ENCODE measurements at places on chromosomes 16 and 17.

DNA sequence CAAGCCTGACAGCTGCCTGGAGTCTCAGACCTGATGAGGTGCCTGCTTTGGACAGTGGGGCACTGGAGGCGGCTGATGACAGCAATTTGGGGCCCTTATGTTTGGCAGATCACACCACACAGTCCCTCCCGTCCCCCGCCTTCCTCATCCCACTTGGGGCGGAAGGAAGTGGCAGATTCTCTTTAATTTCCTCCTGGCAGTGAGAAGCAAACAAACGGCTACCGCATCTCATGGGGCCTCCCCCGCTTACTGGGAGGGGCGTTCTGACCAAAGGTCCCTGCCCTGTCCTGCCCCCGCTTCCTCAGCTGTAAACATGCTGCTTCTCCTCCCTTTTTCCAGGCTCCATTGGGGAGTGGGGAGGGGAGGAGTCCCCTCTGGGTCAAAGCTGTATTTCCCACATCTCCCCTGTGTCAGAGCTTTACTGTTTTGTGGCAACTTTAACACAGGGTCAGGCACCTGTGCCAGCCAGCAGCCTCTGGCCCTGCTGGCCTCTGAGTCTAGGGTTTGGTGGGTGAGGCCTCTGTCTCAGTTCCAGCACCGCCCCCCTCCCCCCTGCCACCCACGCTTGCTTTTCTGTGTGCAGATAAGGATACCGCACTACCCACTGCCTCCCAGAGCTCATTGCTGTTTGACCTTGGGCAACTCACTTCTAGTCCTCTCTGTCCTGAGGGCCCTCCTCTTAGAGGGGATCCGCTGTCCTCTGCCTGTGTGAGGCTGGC, 5.4 kb upstream of the NFATC3 start:
- peak; percentile 57 for DNase-seq

DNA sequence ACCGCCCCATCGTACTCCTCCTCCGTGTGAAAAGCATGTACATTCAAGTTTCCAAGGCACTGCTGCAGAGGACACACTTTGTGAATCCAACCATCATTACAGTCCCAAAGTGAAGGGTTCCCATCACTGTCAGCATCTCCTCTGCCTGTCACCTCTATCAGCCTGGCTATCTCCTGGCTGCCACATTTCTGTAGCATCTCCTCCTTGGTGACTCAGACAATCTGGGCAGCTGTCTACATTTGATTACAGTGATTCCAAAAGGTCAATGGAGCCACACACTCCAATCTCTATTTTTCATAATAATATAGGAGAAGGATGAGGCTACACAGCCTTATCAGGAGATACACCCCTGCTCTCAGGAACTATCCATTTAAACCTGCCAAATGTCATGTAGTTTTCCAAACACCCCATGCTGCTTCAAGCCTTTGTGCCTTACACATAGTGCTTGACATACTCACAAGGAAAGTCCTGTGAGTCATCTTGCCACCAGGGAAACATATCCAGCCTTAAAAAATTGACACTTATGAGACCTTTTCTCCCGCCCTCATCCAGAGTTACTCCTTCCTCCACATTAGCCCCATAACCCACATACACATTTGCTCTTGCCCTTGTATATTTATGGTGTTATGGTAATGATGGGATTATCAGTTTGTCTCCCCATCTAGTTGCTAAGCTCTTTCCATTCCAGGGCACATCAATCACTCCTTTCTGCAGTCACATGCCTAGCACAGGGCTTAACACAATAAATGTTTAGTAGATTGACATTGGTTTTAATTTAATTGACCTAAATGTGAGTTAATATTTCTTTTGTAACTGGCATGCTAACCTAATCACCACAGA, 250.1 kb upstream of the CDH5 start:
- no peak for DNase-seq

- no peak for DNase-seq
Observed at GRCh38 chr17:1565877-1566276, 3.3 kb upstream of the PITPNA start.

DNA sequence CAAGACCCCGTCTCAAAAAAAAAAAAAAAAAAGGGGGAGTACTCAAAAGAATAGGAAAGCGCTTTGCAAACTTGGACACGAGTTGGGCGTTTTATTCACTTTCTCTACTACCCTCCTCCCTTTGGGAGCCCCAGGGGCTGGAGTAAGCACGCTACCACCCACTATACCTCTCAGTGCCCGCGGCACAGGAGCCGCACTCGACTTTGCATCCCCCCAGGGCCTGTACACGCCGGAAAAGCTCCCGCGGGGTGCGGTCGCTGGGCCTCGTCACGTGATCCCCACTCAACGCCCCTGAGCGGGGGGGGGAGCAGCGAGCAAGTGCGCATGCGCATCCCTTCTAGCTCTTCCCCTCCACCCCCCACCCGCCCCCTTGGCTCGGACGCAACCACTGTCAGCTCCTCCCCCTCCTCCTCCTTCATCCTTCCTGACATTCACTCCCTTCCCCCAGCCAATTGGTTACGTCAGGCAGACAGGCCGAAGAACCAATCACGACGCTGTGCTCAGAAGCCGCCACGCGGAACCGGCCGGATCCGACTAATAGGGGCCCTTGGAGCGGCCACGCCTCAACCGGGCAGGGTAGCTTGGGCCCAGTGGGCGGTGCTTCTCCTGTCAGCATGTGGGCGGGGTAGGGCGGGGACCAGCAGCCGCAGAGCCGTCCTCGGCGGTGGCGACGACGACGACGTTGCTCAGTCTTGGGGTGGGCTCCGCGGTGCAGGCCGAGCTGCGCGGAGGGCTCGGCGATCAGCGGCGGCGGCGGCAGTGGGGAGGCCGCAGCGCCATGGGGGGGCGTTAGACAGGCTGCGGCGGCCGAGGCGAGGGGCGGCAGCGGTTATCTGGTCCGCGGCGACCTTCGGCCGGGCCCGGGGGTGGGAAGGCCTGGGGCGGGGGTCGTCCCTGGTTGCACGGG, at the start of gene HAPSTR1:
Gene HAPSTR1, plus strand, starts transcription at position 685 of the 907 bp plus-strand sequence. CDS start 401 bp downstream, outside the sequence.
- DNase-seq: peak; percentile 100

- no peak for DNase-seq
Observed at GRCh38 chr16:3101841-3102470, 2.9 kb upstream of the ZSCAN10 start.

GRCh38 chr16:84448444-84448843, 56.0 kb downstream of the MEAK7 start:
- no peak for DNase-seq

- DNase-seq: no peak
Observed at GRCh38 chr16:9261376-9261775, 169.9 kb downstream of the HAPSTR1 start.

GRCh38 chr16:10569621-10570020, 10.8 kb downstream of the EMP2 start:
- no peak for DNase-seq

- DNase-seq: peak; percentile 11
Observed at GRCh38 chr17:55238931-55239297, 25.8 kb upstream of the HLF start.

GRCh38 chr16:81106826-81107503, 10.8 kb upstream of the GCSH start:
- DNase-seq: no peak

GRCh38 chr17:8470447-8471047, 34.9 kb downstream of the NDEL1 start:
- no peak for DNase-seq
